Activated CD4-positive, alpha-beta T cell treated with anti-CD3 and anti-CD28 coated beads, Interleukin-2, amount 10 ng/mL, durations not matched to agents 7 days and 5 days (primary cell): ENCODE measurements at places on chromosomes 7 and 10. TPM values are rescaled to one million over a fixed set of nuclear protein-coding genes. Genes with fewer than 3 reads are reported as not detected.

KLHDC10 gene
- total RNA-seq = 16.7 TPM

ACTL6B gene
- total RNA-seq = not detected

- DNase-seq = no peak
- no peak overlapping the region for H3K4me3 ChIP-seq
- H3K27ac ChIP-seq = no peak overlapping the region
Measured at GRCh38 chr10:5550621-5551530, 26.1 kb downstream of the CALML3 start.

DNA sequence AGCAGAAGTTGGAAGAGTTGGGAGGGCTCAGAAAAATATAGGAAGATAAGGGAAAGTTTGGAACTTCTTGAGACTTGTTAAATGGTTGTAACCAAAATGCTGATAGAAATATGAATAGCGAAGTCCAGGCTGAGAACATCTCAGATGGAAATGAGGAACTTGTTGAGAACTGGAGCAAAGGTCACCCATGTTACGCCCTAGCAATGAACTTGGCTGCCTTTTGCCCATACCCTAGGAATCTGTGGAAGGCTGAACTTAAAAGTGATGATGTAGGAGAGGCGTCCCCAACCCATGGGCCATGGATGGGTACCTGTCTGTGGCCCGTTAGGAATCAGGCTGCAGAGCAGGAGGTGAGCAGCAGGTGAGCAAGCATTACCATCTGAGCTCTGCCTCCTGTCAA is 347.8 kb downstream of the ARL4A start:
- no peak overlapping the region for H3K27ac ChIP-seq
- no peaks in the 10 kb centered on the region for H3K36me3 ChIP-seq
- no peak for DNase-seq
- no peaks in the 10 kb centered on the region for H3K4me1 ChIP-seq
- H3K4me3 ChIP-seq = no peak overlapping the region

DNA sequence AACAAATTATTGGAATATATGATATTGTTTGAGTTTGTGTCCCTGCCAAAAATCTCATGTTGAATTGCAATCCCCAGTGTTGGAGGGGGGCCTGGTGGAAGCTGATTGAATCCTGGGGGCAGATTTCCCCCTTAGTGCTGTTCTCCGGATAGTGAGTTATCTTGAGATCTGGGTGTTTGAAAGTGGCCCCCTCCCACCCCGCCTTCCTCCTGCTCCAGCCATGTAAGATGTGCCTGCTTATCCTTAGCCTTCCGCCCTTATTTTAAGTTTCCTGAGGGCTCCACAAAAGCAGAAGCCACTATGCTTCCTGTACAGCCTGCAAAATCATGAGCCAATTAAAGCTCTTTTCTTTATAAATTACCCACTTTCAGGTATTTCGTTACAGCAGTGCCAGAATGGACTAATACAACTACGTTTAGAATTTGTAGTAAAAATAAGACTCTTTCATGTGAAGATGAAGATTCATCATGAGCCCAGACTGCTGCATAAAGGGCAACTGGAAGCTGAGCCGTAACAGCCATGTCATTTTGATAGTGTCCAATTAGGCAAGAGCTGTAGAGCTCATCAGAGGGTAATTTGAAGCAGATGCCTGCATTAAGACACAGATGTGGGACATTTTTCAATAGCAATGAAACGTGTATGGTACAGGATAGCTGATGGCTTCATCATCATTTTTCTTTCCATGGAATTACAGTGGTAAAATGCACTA is 1007.2 kb downstream of the REEP3 start:
- H3K4me1 ChIP-seq = no peaks in the 10 kb centered on the region
- DNase-seq = no peak
- H3K27ac ChIP-seq = no peak overlapping the region
- H3K36me3 ChIP-seq = no peaks in the 10 kb centered on the region
- no peaks in the 10 kb centered on the region for H3K27me3 ChIP-seq
- no peak overlapping the region for H3K4me3 ChIP-seq

GRCh38 chr10:8600192-8600591 is 545.7 kb downstream of the GATA3 start:
- H3K4me1 ChIP-seq = no peaks in the 10 kb centered on the region
- no peak overlapping the region for H3K4me3 ChIP-seq
- DNase-seq = no peak

DNA sequence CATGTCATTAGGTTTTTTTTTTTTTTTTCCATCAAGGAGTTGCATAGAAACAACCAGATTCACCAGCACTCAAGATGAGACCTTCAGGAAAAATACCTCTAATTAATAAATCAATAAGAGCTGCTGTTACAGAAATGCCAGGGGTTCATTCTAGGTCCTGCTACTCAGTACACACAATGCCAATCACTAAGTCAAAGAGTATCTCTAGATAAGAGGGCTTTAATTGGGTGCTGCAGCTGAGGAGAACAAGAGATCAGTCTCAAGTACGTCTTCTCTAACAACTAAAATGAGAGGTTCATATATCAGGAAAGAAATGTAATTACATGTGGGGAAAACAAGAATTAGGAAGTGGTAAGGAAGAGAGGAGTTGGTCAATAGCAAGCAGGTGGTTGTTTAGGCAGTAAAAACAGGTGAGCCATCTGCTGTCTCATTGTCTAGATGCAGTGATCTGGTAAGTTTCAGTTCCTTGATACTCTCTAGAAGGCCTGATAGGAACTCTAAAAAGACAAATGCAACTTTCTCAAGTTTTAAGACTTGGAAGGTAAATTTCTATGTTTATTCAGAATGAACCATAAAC is 272.9 kb upstream of the ZWINT start:
- H3K36me3 ChIP-seq = no peaks in the 10 kb centered on the region
- no peak for DNase-seq
- H3K27me3 ChIP-seq = no peaks in the 10 kb centered on the region
- H3K4me1 ChIP-seq = no peaks in the 10 kb centered on the region
- H3K4me3 ChIP-seq = no peak overlapping the region
